H1 (cell line): ENCODE measurements at places on chromosomes 6 and 20. TPM values are rescaled to one million over a fixed set of nuclear protein-coding genes. Genes with fewer than 3 reads are reported as not detected.

Gene SIRPB1
- polyA plus RNA-seq = 0.14 and 0.28 TPM in 2 replicates

- DNase-seq = no peak
Measured at GRCh38 chr6:47854971-47855370, 73.1 kb downstream of the OPN5 start.

Gene PLN
- 0.03 TPM in 1 of 2 replicates, not detected in the other for polyA plus RNA-seq

DNA sequence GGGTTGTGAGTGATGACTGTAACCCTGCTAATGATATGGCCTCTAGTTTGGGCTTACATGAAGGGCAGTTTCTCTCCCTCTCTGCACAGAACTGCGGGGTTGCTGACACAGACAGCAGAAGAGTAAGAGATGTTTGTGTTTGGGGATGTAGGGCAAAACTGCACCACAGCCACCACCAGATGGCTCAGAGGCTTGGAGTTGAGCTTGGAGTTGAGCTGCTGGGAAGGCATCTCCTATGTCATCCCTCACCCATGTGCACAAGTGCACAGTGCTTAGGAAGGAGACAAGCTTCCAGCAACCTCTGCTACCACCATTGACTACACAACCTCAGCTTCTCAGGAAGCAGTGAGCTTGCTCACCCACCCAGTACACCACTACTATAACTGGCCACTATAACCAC lies 303.9 kb upstream of the DEFB112 start:
- no peak for DNase-seq

DNA sequence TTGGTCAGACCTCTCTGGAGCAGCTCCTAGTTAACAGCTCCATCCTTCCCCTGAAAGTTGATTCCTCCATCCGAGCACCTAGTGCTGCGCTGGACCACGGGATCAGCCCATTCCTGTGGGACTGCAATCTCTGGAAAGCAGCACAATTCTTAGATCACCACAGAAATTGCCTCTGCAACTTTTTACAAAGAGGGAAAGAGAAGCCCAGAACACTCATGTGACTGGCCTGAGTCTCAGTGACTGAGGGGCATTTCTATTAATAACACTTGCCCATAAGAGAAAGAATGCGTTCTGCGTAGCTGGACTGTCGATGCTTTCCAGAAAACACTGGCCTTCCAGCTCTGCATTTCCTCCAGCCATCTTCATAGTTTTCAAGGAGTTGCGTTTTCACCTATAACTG lies 18.3 kb downstream of the MPC1 start:
- DNase-seq = no peak

DNA sequence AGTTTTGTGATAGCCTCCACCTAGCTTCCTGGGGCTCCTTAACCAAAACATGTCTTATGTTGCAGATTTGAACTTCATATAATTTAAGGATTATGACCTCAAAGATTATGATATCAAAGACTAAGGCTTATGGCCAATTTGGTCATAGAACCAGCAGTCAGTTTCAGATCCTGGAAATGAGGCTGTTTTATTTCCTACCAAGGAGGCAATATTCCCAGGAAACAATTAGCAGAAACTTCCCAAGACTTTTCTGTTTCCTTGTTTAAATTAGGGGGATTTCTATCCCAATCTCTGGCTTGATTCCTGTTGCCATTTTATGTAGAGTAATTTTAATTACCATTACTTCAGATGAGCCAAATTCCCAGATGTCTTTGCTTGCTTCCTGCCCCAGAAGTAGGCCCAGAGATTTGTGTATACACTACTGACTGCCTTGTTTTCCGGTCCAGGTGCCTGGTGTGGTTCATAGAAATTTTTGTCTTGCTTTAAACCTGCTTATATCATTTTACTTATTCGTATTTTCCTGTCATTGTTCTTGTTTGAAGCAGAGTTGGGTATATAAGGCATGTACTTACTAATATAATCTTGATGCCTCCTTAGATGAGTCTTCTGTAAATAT lies 119.2 kb upstream of the TMEM170B start:
- no peak for DNase-seq

DNA sequence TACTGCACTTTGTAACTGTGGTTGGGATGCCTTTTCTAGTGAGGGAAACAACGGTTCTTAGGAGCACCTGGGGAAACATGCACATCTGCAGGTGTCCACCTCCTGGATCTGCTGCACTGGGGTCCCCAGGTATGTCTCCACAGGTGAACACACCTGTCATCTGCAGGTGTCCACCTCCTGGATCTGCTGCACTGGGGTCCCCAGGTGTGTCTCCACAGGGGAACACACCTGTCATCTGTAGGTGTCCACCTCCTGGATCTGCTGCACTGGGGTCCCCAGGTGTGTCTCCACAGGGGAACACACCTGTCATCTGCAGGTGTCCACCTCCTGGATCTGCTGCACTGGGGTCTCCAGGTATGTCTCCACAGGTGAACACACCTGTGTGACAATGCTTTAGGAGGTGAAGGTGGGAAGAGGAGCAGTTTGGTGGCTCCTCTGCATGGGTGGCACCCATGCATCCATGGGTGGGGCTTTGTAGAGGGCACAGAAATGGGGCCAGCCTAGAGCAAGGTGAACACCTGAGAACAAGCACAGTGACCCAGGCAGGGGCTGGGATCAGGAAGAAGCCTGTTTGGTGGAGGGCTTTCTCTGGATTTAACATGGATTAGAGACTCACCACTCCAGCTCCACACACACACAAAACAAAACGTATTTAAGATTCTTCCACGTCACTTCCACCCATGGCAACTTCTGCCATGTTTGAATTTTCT lies 206.0 kb upstream of the CDH4 start:
- no peak for DNase-seq

GRCh38 chr6:30227763-30228487 lies 14.7 kb upstream of the TRIM26 start:
- DNase-seq = no peak

Gene HAO1
- polyA plus RNA-seq = not detected in 2 replicates

DNA sequence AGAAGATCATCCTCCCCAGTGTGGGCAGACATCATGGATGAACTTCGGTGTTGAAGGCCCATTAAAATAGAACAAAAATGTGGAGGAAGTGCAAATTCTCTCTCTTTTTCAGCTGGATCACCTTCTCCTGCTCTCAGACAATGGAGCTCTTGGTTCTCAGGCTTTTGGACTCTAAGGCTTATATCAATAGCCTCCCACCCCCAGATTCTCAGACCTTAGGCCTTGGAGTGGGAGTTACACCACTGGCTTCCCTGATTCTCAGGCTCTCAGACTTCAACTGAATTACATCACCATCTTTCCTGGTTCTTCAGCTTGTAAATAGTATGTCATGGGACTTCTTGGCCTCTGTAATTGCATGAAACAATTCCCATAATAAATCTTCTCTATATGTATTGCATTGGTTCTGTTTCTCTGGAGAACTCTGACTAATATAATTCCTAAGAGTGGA lies 36.6 kb downstream of the NSFL1C start:
- no peak for DNase-seq

DNA sequence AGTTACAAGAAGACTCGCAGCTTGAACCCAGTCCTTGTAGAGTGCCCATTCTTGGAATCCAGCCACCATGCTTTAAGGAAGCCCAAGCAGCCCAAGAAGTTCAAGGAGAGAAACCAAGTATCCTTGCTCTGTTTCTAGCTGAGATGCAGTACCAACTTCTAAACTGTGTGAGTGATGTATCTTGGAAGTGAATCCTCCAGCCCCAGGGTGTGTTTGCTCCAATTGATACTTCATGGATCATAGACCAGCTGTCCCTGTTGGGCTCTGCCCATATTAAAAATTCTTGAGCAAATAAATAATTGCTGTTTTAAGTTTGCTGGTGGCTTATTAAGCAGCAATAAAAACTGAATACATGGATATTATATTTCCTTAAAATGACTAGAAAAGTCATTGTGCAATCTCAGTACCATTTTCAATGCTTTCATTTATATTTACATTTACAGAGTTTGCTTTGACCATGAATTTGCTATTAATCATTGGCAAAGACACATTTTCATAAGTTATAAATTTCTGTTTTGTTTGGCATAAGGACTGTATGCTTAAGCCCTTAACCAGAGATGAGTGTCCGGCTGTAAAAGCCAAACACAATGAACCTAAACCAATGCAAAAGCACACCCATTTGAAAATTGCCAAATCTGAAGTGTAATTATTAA lies 9.2 kb downstream of the SPTLC3 start:
- DNase-seq = no peak

GRCh38 chr20:11296221-11296620 lies 621.5 kb upstream of the BTBD3 start:
- DNase-seq = no peak

DNA sequence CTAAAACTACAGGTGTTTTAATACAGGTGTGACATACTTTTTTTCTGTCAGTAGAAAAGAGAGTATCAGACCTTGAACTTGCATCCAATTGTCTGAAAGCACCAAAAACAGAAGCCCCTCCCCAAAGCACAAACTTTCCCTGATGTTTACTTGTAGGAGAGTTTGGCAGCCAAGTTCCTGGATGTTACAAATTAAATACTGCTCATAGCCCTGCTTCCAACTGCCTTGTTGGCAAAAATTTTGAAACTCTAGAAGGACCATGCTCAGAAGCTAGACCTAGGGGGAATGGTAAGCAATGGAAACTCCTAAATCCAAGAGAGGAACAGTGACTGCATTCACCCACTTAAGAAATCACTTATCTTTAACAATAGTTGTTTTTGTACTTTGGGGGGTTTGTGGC lies 17.0 kb upstream of the ARG1 start:
- no peak for DNase-seq

Gene CRIP3
- polyA plus RNA-seq = 34.0 and 38.7 TPM in 2 replicates

Gene FAM217A
- polyA plus RNA-seq = 0.03 TPM in 1 of 2 replicates, not detected in the other

GRCh38 chr6:7107578-7108195 lies at the start of gene RREB1:
Gene RREB1 (plus strand): TSS chr6:7107961. CDS start chr6:7181912, 73,951 bp downstream.
- DNase-seq = no peak

Gene OR2J3
- polyA plus RNA-seq = 0.03 TPM in 1 of 2 replicates, not detected in the other

Gene SIRPG
- 0.03 and 0.08 TPM in 2 replicates for polyA plus RNA-seq

Gene PDE10A
- 1.1 TPM in 2 replicates for polyA plus RNA-seq
